Pulmonary artery endothelial cell (primary cell): ENCODE measurements at places on chromosomes 3 and 15. TPM values are rescaled to one million over a fixed set of nuclear protein-coding genes. Genes with fewer than 3 reads are reported as not detected.

ACOX2 gene
- total RNA-seq = 1.3 and 1.8 TPM in 2 replicates

MEGF11 gene
- total RNA-seq = under 0.01 TPM in 1 of 2 replicates, not detected in the other

DPPA4 gene
- total RNA-seq = not detected in 2 replicates

TTBK2 gene
- 7.6 and 12.3 TPM in 2 replicates for total RNA-seq

PFKFB4 gene
- total RNA-seq = 3.1 TPM in 2 replicates

C3orf20 gene
- total RNA-seq = not detected in 2 replicates

SLC22A14 gene
- under 0.01 and 0.14 TPM in 2 replicates for total RNA-seq

BFSP2 gene
- total RNA-seq = not detected in 2 replicates

TRH gene
- total RNA-seq = not detected in 2 replicates

C3orf70 gene
- total RNA-seq = 0.42 and 0.99 TPM in 2 replicates

PLCB2 gene
- 0.56 and 7.1 TPM in 2 replicates for total RNA-seq
